ENCODE measurements at places on chromosomes 3 and 15.

DNA sequence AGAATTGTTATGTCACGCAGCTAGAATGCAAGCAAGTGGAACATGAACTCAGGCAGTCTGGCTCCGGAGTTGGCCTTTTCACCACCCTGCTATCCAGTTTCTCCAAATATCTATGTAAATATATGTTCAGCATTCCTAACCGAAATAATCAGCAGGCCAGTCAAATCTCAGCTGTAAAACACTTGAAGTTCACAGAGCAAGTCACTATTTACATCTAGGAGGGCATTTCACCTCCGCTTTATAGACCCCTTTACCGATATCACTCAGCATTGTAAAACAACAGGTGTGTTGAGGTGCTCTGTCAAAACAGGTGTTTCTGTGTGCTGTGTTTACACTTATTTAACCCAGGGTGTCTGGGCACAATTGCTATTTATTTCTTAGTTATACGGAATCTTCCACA, 12.2 kb upstream of the HES1 start:
- DNase-seq: no peak

- no peak for DNase-seq
Observed at GRCh38 chr3:9308298-9308990, 54.4 kb upstream of the THUMPD3 start.

DNA sequence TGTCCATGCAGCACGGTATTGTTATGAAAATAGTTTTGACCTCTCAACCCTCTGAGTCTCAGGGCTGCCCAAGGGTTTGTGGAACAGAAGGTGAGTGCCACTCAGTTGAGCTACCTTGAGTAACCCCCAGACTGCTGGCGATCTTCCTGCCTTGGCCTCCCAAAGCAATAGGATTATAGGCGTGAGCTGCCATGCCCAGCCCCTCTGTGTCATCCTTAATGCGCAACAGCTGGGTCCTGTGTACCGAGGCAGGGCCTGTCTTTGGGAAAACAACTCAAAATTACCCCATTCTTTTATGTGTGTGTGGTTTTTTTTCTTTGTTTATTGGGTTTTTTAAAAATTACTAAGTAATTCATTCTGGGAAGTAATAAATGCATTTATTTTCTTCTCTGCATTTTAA, 78.3 kb upstream of the TPM1 start:
- DNase-seq: no peak

GRCh38 chr3:29267226-29267625, 13.6 kb upstream of the RBMS3 start:
- DNase-seq: no peak

DNA sequence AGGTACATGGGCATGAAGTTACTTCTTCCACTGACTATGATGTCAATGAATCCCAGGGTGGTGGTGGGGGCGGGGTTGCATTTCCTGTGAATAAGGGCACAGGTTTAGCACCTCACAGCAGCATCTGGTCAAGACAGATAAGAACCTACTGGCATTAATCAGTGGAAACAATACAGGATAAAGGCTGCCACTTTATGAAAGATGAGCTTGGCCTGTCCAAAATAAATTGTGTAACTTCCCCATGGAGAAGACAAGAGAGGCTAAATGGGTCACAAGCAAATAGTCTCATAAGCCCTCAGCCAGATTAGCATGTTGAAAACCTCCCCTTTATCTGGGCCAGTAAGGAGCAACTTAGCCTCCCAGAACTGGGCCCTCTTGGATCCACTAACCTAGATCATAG, 27.4 kb upstream of the PLSCR2 start:
- no peak for DNase-seq

GRCh38 chr15:35305946-35306345, 220.9 kb upstream of the NANOGP8 start:
- no peak for DNase-seq

DNA sequence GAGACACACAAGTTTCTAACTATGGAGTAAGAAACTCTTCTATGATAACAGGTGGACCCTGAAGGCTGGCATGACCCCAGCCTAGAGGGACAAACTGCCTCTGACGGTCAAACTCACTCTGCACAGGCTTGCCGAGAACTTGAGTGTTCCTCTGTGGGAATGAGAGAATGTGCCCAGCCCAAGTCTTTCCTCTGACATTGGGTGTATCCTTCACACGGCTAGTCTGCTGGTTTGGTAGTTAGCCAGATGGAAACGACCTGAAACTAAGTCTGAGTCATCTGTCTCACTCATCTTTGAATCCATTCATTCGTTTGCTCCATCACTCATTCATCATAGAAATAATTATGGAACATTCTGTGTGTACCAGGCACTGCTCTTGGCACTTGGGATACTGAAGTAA, 198.4 kb downstream of the ATP10A start:
- no peak for DNase-seq

Data from activated CD4-positive, alpha-beta T cell treated with anti-CD3 and anti-CD28 coated beads, Interleukin-10, Interleukin-2, amounts not matched to agents 100 ng/mL and 50 ng/mL, durations not matched to agents 16 hours and 8 hours (primary cell).